ENCODE measurements at places on chromosomes 16 and 17.

- DNase-seq, result no peak
Measured at GRCh38 chr17:60171753-60172079, 21.9 kb downstream of the CA4 start.

GRCh38 chr17:9021158-9021991 is at the start of gene NTN1:
Gene NTN1, plus strand, starts transcription at chr17:9021510. Its CDS starts 864 bp downstream, at chr17:9022374.
- DNase-seq, result peak; percentile 67

GRCh38 chr17:68053231-68054013 is 17.9 kb downstream of the KPNA2 start:
- DNase-seq, result no peak

GRCh38 chr16:66364959-66365306 is 1.6 kb upstream of the CDH5 start:
- DNase-seq, result no peak

DNA sequence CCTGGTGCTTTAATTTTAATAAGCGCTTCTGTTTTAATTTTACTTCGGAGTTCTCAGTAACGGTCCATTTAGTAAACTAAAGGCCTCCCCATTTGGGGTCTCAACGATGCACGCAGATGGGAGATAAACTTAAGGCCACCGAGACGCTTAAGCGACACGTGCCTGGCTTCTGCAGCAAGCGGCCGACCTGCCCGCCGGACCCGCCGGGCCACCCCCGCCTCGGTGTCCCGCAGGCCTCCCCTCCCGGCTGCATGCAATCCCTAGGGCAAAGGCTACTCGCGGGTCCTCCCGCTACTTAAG is 592 bp downstream of the GCSH start:
- DNase-seq, result no peak

- DNase-seq, result no peak
Measured at GRCh38 chr16:66898207-66898606, 17.9 kb downstream of the PDP2 start.

GRCh38 chr17:65402513-65403496 is 158.6 kb downstream of the AXIN2 start:
- no peak for DNase-seq

All from memory B cell (primary cell).